ENCODE measurements at places on chromosomes 2 and 18.

GRCh38 chr2:25981596-25982272 is 563 bp downstream of the KIF3C start:
- DNase-seq = peak; percentile 39

DNA sequence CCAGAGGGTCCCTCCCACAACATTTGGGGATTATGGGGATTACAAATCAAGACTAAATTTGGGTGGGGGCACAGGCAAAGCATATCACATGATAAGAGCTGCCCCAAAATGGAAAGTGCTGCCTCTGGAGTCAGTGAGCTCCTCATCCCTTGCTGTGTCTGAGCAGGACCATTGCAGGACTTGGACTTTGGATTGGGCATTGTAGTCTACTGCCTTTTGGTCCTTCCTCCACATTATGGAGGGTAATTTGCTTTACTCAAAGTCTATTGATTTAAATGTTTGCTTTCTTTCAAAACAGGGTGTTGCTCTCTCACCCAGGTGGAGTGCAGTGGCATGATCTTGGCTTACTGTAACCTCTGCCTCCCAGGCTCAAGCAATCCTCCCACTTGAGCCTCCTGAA is 106.8 kb upstream of the LDAH start:
- DNase-seq = no peak

DNA sequence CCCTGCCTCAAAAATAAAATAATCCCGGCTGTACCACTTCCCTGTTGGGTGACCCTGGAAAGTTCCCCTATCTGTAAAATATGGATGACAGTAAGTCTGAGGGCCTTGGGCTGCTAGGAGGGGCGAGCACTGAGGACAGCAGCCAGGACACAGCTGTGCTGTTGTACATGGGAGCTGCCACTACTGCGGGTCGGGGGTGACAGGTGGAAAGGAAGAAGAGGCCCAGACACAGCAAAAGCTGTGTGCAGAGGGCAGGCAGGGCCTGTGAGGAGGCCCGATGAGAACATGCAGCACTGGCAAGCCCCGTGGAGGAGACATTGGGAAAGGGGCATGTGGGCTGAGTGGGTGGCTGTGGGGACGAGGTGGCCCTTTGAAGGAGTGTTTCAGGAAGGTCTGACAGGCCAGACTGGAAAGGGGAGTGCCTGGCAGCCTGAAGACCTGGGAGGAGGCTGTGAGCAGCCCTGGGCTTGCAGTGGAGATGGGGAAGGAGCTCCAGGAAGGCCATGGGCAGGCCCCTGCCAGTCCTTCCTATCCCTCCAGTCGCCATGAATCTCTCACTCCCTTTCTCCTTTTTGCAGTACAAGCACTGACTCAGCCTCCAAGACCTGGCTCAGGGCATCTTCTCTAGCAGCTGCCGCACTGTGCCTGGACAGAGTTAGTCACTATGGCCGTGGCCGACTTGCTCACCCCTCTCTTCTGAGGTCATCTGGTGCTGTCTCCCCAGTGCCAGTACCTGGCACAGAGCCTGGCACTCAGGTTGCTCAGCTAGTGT is 28.9 kb upstream of the SEMA4C start:
- DNase-seq = no peak

DNA sequence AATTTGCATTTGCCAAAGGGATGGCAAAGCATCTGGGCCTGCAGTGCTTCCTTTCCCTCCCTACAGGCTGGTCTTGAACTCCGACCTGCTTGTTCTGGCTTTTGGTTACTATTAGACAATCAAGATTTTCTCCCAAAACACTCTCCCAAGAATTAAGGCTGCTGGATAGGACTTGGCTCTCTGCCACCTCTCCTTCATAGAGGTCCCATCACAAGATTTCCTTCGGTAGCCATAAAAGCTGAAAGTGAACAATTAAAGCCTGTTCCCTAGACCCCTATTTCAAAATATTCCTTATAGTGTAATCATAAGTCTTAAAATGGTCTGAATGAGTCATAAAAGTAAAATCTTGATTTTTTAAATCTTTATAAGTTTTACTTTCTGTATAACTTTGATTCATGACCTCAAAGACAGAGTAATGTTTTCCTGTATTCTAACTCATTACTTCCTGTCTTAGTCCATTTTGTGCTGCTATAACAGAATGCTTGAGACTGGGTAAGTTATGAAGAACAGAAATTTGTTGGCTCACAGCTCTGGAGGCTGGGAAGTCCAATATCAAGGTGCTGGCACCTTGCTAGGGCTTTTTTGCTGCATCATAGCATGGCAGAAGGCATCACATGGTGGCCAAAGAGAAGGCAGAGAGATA is 37.8 kb upstream of the TNP1 start:
- no peak for DNase-seq

DNA sequence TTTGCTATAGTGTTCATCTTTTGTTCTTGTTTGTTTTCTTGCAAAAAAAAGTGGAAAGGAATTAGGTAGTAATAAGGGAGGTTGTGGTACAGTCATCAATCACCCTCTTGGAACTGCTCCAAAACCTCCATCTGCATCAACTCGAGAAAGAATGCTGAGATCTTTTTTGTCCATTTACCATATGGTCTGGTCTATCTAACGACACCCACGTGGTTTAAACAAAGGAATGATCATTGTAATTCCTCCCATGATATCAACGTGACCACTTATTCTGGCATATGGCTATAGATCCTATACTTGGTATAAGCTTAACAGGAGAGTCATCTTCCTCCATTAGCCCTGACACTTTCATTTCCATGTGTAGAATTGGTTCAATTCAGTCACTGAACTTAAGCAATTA is 1025.3 kb upstream of the NXPH2 start:
- no peak for DNase-seq

Measured in GM12891 (cell line).